ENCODE measurements at places on chromosomes 5 and 9.

- no peak for DNase-seq
These were observed 146.8 kb upstream of the DAPK1 start for GRCh38 chr9:87350915-87351314.

GRCh38 chr9:126419475-126419874 is 92.8 kb downstream of the MVB12B start:
- DNase-seq, result no peak

DNA sequence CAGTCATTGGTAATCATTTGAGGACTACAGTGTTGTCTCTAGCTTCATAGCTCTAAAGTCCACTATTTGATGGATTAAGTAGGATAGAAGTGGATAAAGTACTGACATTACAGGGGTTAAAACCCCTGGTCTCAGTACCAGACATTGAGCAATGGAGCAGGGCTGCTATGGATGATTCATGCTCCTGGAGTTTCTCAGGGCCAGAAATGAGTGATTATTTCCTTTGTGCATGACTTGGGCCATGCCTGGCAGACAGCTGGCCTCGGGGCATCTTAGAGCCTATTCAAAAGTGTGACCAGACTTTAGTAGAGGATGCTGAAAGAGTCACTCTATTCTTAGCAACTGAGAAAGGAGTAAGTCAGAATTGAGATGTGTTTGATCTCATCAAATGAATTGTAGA is 350.7 kb upstream of the TLE4 start:
- DNase-seq, result no peak

DNA sequence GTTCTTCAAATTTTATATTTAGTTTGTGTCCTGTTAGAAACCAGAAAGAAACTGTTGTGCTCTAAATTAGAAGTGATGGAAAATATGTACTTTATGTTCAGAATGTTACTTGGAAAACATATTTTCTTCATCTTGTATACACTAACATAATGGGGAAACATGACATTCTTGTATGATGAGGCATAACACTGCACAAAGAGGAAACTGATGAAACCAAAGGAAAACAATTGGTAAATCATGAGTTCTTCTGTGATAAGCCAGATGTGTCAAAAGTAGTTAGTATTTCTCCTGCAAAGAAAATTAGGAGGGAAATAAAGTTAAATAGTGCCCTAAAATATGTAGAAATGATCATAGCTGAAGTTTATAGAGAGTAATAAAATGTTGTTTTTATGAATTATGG is 111.1 kb upstream of the FBN2 start:
- no peak for DNase-seq

- no peak for DNase-seq
These were observed 607.9 kb downstream of the KCTD16 start for GRCh38 chr5:144778561-144778960.

DNA sequence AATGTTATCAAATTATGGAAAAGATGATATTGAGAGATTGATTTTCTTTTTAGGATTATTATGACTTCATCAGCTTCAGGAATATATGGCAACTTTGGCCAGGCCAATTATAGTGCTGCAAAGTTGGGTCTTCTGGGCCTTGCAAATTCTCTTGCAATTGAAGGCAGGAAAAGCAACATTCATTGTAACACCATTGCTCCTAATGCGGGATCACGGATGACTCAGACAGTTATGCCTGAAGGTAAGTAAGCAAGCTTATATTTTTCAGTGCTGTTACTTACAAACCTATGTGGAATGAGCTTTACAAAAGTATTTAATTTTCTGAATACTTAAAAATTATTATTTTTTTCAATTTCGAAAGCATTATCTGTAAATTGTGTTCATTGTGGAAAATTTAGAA is 26.5 kb downstream of the HSD17B4 start:
- no peak for DNase-seq

DNA sequence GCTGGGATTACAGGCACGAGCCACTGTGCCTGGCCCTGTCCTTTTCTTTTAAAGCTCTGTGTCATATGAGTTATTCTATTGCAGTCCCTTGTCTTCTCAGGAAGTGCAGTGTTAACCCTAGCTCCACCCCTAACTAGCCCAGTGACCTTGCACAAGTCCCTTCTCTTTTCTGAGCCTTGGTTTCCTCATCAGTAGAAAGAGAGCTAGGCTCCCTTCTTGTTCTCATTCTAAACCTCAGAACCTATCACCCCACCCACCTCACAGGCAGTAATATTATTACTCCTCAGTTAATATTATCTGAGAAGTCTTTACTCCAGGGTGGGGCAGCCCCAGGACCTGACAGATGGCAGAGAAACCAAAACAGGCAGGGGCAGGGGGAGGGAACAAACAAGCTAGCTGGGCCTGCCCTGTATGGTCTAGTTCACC is 7.2 kb downstream of the CYFIP2 start:
- DNase-seq, result no peak

GRCh38 chr9:22050924-22051323 is 41.8 kb upstream of the CDKN2B start:
- DNase-seq, result no peak

GRCh38 chr9:6068983-6069382 is 53.6 kb upstream of the RANBP6 start:
- no peak for DNase-seq
